ENCODE measurements at places on chromosomes 2 and 18.

- no peak for DNase-seq
Observed at GRCh38 chr2:128041561-128041960, 13.7 kb upstream of the SAP130 start.

DNA sequence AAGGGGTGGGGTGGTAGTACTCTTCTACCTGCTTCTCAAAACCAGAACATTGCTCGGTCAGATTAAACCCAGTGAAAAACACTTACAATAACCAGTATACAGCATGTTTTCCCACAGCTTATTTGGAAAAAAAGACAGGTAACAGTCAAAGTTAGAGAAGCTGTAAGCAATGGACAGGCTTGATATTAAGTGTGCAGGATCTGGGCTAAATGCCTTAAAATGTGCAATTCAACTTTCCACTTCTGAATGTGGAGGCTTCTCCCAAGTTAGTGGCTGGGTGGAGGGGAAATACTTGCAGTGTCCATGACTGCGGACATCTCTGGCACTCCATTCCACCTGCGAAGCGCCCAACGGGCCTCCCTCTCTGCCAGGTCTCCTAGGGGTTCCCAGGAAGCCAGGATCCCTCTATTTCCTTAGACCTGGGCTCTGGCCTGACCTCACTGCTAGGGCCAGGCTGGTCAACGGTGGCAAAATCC lies 5.3 kb downstream of the ZEB2 start:
- no peak for DNase-seq

GRCh38 chr18:63860531-63860930 lies 27.0 kb upstream of the SERPINB2 start:
- DNase-seq: no peak

GRCh38 chr2:134883552-134884293 lies 34.9 kb upstream of the CCNT2 start:
- DNase-seq: no peak

GRCh38 chr2:129673847-129674711 lies 305.4 kb upstream of the RAB6C start:
- no peak for DNase-seq

- DNase-seq: peak; percentile 11
Observed at GRCh38 chr18:22670914-22671313, 253.2 kb upstream of the CTAGE1 start.

DNA sequence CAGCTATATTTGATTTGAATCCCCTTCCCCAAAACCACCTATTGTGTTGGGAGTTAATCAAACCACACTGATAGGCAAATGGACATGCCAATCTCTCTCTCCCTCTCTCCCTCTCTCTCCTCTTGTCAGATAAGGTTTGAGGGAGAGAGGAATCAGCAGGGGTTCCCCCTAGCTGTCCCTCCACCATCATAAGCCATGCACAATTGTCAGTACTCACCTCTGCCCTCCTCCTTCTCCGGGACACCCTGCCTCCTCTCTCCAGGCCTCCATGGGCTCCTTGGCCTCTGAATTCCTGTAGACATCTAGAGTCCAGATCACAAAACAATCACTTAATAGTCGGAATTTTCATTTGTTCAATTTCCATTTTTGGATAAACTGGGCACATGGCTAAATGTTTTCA lies 243.7 kb upstream of the RAB12 start:
- no peak for DNase-seq

DNA sequence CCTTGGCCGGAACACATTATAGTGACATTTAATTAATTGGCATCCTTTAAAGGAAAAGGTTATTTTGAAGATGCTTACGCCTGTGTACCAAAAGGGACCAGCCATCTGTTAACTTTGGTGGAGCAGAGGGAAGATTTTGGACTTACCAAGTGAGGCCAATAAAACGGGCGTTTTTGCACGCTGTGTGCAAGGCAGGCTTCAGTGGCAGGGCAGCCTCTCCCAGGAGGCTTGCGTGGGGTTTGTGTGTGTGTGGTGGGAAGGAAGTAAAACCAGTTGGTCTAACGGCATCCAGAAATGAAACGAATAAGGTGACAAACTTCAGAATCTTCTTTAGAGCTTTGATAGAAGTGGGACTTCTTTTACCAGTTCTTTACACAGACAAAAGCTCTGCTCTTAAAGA lies 191.7 kb downstream of the PRKCE start:
- peak; percentile 30 for DNase-seq

DNA sequence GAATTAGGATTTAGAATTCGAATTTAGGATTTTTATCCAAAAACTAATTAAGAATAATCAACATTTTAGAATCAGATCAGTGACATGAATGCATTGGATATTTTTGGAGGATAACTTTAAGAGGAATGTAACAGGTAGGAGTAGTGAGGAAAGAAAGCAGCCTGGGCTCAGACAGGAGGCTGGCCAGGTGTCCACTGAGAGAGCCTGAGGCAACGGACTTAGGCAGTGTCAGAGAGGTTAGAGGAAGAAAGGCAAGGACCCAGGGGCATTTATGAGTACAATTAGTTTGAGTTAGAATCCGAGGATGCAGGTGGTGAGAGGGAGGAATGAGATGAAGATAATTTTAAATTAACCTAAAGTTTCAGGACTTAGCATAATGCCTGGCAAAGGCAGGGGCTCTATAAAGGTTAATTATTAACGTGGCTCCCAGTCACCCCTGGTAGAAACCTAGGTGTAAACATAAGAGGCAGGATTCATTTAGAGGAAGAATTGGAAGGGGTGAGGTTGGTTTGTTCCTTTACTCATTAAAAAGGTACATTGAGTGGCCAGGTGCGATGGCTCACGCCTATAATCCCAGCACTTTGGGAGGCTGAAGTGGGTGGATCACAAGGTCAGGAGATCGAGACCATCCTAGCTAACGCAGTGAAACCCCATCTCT lies 507.1 kb downstream of the TMEM182 start:
- DNase-seq: no peak

GRCh38 chr18:3541549-3542386 lies 91.8 kb downstream of the TGIF1 start:
- peak; percentile 54 for DNase-seq

DNA sequence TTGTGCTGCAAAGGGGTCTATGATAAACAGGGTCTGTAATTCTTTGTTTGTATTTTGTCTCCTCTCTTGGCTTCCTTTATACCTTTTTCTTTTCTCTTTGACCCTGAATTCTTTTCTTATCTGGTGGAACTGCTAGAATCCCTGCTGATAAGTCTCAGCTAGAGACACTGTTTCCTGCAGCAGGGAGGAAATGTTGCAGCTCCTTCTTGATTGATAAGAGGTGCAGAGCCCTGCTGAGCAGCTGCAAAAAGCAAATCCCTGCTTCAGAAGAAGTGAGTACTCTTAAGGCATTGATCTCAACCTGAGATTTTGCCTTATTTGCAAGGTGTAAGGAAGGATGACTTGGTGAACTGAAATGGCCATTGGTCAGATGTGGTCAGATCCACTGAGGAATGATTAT lies 167.8 kb downstream of the NUP35 start:
- DNase-seq: no peak

- DNase-seq: peak; percentile 93
Observed at GRCh38 chr2:9474361-9475057, at the start of gene IAH1. IAH1 (plus strand) TSS chr2:9474551; CDS start chr2:9474567, 16 bp downstream.

GRCh38 chr2:162127422-162127821 lies 24.6 kb downstream of the GCG start:
- no peak for DNase-seq

DNA sequence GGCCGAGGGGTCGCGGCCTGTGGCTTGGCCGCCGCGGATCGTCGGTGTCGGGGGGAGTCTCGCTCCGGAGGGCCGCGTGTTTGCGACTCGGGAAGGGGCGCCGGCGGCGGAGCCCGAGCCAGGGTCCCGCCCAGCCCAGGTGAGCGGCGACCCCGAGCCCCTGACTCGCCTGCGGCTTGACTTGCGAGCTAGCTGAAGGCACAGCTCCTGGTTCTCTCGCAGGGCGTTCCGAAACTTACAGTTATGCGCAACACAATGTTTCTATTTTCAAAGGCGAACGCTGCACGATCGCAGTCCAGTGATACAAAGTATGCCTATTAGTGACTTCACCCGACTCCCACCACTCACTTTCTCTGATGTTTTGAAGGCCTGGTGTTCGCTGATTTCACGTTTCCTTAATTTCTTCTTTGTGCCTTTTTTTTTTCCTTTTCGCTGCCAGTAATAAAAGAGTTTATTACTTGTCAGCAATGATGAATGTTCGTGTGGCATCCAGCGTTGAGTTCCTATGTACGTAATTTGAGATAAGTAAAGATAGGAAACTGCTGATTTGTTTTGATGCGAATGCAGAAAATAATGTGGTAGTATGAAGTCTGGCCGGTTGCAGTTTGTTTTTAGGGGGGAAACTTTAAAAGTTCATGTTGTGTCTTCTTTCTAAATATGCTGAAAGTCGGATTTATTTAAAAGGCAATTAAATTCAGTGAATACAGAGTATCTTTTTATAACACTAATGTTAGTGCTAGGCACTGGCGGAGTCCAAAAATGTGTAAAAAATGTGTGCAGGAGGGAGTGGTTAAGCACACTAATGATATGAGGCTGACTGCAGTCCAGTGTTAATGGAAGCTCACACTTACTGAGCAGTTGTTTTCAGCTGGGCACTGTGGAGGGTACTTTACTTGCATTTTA lies 706 bp downstream of the UBXN2A start:
- DNase-seq: peak; percentile 77

GRCh38 chr2:103529798-103530502 lies 768.1 kb downstream of the TMEM182 start:
- DNase-seq: no peak

DNA sequence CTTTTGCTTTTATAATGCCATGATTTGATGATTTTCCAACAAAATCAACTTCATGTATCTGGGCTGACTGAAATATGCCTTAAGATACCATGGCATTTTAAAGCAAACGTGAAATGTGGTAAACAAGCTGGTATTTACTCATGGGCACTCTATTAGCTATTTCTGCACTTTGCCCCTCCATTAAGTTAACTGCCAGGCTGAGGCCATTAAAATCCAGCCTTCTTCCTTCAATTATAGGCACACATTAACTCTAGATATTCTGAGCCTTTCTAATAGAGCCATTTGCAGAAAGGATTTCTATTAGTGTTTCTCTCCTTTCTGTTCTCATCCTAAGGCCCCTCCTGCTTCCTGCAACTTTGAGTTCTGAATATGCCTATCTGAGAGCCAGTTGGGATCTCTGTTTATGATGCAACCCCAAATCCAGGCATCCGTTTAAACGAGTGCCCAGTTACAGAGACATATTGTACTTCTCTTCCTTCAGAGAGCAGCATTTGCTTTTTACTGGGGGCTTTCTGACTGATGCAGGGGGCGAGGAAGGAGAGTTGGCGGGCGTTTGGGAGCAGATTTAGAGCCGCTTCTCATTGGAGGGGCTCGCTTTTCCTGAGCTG lies 1.6 kb upstream of the KCNJ3 start:
- no peak for DNase-seq

GRCh38 chr18:48616484-48617255 lies 77.8 kb downstream of the CTIF start:
- DNase-seq: no peak

- DNase-seq: no peak
Observed at GRCh38 chr2:81979086-81979485, 1674.5 kb upstream of the LRRTM1 start.
